ENCODE measurements at places on chromosomes 4 and X.

- DNase-seq, result no peak
Observed at GRCh38 chrX:136028383-136028984, 43.2 kb downstream of the SLC9A6 start.

DNA sequence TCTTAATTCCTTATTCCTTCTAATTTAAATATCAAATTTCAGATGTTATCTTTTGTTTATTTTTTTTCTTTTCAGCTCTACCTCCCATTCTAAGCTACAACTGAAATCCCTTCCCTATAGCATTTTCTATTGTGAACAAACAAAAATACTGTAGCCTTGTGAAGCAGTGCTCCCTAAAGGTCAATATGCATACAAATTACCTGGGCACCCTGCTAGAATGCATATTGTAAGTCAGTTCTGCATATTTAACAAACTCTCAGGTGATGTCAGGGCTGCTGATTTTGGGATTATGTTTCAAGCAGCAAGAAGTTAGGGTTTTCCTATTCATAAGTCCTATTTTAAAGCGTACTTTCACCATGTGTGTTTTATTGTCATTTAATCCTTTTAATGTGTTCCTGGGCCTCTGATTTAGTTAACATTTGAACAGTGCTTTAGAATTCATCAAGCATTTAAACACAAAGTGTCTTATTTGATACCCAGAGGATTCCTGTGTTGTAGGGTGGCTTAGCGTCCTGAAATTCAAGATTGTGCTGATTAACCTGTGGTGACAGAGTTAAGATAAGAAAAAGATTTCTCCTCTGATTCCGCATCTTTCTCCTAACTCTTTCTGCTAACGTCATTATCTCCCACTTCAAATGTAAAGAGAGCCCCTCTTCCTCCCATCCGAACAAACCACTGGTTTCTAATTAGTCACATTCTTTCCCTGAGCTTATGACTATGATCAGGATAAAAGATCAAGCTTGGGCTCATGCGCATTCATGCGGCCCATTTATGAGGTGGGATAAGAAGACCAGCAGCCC is 221.3 kb downstream of the ANK2 start:
- DNase-seq, result no peak

GRCh38 chrX:70013466-70014381 is 36.0 kb downstream of the AWAT2 start:
- DNase-seq, result no peak

DNA sequence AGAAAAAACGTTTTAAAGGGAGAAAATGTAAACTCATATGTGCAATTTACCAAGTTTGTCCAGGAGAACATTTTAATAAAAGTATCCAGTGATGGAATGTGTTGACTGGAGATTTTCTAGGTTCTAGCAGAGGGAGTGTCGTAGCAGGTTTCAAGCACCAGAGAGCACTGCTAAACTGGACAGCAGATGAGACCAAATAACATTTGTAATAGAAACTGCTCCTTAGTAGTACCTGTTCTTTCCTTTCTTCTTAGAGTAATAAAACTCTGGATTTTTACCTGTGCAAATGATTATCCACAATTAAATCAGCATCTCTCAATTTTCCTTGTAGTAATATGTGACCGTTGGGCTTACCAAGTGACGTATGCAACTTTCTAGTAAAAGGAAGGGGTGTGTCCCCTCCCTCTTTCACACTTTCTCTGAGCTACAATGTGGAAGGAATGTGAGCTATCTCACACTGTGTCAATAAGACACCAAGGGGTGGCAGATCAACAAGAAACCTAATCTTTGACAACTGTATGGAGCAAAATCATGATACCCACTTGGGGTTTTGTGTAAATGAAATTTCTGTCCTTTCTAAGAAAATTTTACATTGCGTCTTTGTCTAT is 9.5 kb downstream of the HPGDS start:
- DNase-seq, result no peak

- DNase-seq, result no peak
Observed at GRCh38 chrX:44043496-44043895, 70.3 kb upstream of the NDP start.

DNA sequence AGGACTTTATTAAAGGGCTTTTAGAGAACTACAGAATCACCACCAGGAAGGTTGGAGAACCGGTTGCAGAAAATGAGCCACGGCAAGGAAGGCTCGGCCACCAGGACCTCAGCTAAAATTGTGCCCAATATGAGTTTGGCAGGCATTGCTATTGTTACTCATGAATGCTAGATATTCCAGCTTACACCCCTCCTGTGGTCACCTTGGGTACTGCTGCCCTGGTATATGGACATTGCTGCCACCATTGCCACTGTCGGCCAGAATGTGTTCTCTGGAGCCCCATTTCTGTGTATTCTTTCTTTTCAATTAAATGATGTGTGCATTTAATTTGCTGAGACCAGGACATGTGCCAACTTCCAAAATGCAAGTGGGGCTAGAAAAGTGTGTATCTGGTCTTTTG is 626.7 kb upstream of the BOD1L1 start:
- no peak for DNase-seq

DNA sequence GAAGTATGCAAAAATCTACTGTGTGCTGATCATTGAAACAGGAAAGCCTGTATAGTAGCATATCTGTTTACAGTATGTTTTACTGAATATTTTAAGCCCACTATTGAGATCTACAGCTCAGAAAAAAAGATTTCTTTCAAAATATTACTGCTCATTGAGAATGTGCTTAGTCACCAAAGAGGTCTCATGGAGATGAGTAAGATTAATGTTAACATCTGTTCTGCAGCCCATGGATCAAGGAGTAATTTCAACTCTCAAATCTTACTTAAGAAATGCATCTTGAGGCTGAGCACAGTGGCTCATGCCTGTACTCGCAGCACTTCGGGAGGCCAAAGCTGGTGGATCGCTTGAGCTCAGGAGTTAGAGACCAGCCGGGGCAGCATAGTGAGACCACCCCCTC is 3.3 kb downstream of the RNF4 start:
- no peak for DNase-seq

DNA sequence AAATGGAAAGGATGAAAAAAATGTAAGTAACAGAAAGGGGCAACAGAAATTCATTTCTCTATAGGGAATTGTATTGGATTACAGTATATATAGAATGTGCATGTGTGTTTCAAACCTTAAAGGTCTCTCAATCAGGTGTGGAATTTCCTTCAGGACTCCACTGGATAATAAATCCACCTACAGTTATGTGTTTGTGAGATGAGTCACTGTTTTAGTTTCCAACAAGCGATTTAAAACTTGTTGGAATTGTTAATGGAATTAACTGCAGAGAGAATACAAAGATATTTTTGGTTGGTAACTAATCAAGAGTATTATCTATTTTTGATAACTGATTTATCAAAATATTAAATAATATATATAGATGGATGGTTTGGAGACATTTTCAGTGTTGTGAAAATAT is 32.8 kb downstream of the CEP44 start:
- DNase-seq, result no peak

- DNase-seq, result no peak
Observed at GRCh38 chr4:73453701-73454005, 17.6 kb downstream of the AFP start.

DNA sequence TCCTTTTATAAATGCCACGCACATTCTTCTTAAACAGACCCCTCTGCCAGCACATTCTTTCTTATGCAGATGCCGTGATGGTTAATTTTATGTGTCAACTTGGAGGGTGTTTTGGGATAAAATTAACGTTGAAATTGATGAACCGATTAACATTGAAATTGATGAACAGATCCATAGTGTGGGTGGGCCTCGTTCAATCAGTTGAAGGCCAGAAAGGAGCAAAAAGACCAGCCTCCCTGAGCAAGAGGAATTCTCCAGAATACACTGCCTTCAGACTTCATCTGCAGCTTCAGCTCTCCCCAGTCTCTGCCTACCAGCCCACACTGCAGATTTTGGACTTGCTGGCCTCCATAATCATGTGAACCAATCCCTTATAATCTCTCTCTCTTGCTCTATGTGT is 233.6 kb upstream of the BCOR start:
- DNase-seq, result no peak

DNA sequence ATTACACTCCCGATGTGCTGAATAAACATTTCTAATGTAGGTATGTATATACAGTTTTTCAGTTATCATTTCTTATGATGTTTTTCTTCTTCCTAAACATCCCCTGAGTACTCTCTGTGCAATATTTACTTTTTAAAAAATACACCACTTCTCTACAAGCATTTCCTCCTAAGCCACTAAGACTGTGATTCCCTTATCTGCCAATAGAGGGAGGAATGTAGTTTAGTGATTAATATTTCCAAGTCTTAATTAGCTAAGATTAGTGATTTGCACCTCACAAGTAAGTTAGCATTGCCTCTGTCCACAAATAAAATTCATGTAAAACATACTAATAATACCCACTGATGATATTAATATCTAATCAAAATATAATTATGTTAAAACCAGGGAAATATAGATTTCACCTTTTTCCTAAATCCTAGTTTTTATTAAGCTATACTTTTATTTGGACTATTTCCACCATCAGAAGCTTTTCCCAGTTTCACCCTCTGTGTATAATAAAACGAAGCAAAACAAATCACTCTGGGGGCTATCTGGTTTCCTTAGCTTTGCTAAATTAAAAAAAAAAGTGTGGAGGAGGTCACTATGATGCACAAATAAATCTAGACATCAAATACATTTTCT is 909.1 kb downstream of the FAT4 start:
- DNase-seq, result no peak

GRCh38 chrX:46398126-46398525 is 147.1 kb downstream of the ZNF674 start:
- no peak for DNase-seq

DNA sequence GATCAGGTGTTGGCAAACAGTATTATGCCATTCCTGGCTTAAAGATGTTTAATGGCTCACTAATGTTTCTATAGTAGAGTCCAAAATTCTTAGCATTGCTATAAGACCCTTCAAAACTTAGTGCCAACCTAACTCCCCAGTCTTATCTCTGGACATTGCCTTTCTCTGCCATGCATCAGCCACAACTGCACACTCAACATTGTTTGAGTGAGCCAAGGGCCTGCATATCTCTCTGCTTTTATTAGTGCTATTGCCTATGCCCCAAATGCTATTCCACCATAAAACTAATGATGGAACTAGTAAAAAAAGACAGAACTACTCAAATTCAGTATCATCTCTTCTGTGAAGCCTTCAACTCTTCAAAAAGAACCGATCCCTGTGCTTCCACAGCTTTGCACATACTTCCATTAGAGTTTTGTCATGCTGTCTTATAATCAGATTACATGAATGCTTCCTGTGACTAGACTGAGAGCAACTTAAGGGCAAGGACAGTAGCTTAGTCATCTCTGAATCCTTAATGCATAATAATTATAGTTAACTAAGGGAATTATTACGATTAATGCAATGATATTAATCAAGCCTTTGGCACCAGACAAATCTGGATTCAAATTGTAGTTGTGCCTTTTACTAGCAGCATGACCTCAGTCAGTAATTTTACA is 53.7 kb downstream of the CHM start:
- DNase-seq, result no peak

GRCh38 chr4:99807666-99808065 is 9.0 kb upstream of the DAPP1 start:
- no peak for DNase-seq

- no peak for DNase-seq
Observed at GRCh38 chr4:27861802-27862201, 1001.2 kb downstream of the STIM2 start.

- no peak for DNase-seq
Observed at GRCh38 chr4:72094059-72094797, 62.4 kb downstream of the NPFFR2 start.
